ENCODE measurements at places on chromosomes 3 and 15. TPM values are rescaled to one million over a fixed set of nuclear protein-coding genes. Genes with fewer than 3 reads are reported as not detected.
A peak's percentile ranks its signal among the peaks of the same experiment; 100 is the strongest.

PPP1R14D gene
- total RNA-seq = not detected

GOLGA8S gene
- not detected for total RNA-seq

TLR9 gene
- not detected for total RNA-seq

HIGD2B gene
- not detected for total RNA-seq

ZPLD1 gene
- total RNA-seq = 0.18 TPM

PLIN1 gene
- total RNA-seq = 0.22 TPM

ESYT3 gene
- 10.2 TPM for total RNA-seq

CHRNA5 gene
- 14.0 TPM for total RNA-seq

TMEM158 gene
- total RNA-seq = 0.34 TPM

NEK10 gene
- 2.4 TPM for total RNA-seq

- DNase-seq = no peak
Measured at GRCh38 chr3:178304758-178305467, 231.3 kb upstream of the KCNMB2 start.

- no peak for DNase-seq
Measured at GRCh38 chr3:71384837-71385716, 198.5 kb downstream of the FOXP1 start.

DNA sequence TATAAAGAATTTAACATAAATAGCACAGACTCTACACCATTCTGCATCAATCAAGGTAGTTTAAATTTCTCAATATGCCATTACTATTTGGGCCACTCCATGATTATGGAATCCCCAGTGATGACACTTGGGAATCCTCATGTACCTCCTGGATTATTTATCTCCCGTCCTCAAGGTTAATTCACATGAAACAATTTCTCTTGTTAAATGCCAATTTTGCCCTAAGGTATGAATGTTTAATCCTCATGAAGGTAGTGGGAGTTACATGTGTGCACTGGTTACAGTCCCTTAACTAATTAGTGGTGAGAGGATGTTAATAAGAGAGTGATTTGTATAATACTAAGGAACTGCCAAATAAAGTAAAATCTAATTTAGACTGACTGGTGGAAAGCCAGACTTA is 372.3 kb upstream of the MDFIC2 start:
- DNase-seq = no peak

- DNase-seq = no peak
Measured at GRCh38 chr3:39910826-39911464, 101.5 kb downstream of the MYRIP start.

DNA sequence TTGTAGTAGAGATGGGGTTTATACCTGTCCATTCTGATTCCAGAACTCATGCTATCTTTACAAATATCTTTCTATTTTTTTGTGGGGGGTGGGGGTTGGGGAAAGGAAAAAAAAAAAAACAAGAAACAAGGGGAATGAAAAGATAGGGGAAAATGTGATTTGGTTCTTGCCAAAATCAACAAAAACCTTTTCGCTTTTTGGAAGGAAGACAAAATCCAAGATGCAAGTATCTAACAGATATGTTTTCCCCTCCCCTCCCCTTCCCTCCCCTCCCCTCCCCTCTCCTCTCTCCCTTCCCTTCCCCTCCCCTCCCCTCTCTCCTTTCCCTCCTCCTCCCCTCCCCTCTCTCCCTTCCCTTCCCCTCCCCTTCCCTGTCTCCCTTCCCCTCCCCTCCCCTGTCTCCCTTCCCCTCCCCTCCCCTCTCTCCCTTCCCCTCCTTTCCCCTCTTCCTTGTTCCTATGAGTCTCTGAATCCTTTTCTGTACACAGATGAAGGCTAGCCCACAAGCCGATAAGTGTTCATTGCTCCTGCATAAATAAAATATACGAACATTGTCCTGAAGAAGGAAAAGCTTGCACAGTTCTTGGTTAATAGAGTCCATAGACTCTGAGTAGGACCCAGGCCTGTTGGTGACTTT is 551.9 kb downstream of the EDEM1 start:
- DNase-seq = no peak

DNA sequence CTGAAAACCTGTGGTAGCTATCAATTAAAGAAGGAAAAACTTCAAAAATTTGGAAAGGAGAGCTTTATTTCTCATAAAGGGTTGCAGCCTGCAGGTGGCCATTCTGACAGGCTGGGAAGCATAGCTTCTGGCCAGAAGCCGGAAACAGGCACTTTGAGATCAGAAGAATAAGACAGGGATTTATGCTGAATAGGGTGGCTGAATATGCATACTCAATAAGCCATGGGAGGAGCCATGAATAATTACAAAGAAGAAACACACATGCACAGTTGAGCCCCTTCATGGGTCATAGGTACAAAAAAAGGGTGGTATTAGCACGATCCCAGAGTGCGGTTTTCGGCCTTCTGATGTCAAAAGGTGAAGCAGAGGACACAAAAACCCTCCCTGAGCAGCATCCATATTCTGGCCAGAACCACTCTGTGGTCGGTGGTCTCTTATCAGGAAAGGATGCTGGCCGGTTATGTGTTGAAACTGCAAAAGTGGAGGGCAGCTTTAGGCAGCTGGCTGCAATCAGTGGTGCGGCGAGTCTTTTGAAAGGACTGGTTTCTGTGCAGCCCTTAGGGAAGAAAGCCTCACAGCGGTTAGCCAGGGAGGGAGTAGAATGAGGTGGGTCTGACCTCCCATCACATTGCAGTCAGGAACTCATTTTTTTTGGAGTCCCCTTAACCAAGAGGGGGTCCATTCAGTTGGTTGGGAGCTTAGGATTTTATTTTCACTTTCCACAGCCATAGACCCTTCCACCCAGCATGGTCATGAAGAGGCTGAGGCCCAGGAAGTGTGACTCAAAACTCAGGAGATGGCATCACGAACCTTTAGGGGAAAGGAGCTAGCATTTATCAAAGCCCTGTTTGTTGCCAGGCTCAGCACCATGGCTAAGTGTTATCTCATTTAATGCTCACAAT is 34.7 kb upstream of the CCDC174 start:
- no peak for DNase-seq

DNA sequence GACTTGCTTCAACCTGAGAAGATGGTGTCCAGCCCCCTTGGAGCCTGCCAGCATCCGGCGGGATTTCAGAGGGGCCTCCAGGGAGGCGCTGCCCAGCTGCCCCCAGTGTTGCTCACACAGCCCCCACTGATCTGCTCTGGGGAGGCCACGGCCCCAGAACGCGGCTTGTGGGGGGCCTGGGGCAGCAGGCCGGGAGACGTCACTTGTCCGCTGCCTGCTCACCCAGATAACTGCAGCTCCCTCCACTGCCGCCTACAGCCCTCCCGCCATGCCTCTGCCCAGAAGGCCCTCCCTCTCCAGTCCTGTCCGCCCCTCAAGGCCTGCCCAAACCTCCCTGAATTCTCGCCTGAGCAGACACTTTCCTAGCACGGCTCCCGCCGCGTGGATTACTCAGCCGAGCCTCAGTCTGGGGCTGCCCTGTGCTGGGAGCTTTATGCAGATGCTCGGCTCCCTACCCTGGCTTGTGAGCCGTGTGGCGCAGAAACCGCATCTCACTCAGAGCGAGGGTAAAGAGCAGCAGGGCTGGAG is 17.2 kb upstream of the ADIPOQ start:
- DNase-seq = peak; percentile 90

DNA sequence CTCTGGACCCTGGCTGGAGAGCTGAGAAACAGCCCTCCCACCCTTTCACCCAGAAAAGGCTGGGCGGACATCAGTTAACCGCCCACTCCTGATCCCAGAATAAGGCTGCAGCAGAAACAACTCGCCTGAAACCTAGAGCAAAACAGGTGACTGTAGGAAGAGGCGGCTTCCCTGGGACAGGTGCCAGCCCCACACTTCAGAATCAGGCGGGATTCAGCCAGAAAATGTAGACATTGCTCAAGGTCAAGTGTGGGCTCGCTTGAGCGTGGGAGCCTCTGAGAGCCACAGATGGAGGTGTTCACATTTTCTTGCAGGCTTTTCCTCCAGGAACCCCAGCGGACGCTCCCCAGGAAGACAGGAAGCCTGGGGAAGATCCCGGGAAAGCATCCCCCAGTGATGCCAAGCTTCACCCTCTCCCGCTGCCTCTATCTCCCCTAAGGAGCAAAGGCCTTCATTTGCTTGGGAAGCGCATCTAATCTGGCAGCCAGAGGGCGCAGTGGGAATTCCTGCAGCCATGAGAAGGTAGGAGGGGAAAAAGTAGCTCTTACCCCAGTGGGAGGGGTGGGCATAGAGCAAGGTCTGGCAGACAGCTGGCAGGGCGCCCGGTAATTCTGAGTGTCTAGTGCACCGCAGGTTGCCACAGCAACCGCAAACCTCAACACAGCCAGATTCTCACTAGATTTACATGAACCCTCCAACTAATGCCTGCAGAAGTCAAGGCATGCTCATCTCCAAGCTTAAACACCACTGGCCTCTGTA is 77.7 kb downstream of the OCA2 start:
- DNase-seq = peak; percentile 89

- no peak for DNase-seq
Measured at GRCh38 chr15:91855241-91855640, 1.7 kb downstream of the SLCO3A1 start.

- DNase-seq = peak; percentile 58
Measured at GRCh38 chr15:41562784-41563198, 3.8 kb downstream of the TYRO3 start.

GRCh38 chr15:42066764-42067415 is 27.5 kb downstream of the PLA2G4D start:
- DNase-seq = no peak

DNA sequence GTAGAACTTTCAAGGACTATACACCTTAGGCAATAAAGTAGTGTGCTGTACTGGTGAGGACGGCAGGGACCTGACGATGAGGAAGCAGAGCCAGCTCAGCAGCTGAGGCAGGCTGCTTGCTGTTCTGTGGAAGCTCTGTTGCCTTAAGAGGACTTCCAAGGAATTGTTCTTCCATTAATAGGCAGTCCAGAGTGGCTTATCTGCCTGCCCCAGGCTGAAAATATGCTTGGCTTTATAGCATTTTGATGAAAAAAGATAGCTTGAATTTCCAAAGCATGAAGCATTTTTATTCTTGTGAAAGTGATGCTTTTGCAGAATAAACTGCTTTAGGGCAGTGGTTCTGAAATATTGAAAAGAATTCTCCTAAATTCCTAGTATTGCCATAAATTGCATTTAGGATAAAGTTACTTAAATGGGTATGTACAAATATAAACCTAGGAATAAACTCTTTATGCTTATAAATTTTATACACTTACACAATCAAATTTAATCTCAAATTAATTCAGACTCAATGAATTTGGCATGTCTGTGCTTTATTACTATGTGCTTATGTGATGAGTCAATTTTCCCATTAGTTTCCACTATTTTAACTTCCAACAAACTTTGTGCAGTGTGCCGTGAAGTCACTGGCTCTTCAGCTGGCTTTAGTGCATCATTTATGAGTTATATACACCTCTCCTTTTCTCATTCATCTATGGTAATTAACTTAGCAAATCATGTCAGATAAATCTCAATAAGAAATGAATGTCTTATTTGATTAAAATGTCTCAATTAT is 231.0 kb upstream of the RASGRP1 start:
- DNase-seq = no peak

GRCh38 chr3:139894643-139894989 is 40.4 kb upstream of the CLSTN2 start:
- DNase-seq = no peak

DNA sequence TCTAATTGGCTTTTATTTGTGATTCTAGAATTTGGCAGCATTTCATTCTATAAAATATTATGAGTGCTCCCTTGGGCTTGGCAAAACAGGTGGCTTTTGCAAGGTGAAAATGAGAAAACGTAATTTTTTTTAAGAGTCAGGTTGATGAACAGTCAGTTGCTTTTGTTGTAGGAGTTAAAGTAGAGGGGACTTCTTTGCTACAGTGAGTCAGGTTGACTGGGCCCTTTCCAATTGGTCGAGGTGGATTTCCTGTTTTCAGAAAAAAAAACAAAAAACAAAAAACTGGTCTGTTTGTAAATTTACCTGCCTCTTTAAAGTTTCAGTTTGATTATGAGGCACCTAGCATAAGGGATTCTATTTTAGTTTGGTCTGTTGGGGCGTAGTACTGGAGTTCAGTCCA is 1469.4 kb upstream of the GBE1 start:
- no peak for DNase-seq

All from endodermal cell (in vitro differentiated cells).